ENCODE measurements at places on chromosomes 2 and 18. TPM values are rescaled to one million over a fixed set of nuclear protein-coding genes. Genes with fewer than 3 reads are reported as not detected.

- no peak for DNase-seq
- H3K27ac ChIP-seq: no peak overlapping the region
- H3K36me3 ChIP-seq: no peaks in the 10 kb centered on the region
- H3K27me3 ChIP-seq: no peaks in the 10 kb centered on the region
- no peaks in the 10 kb centered on the region for H3K4me1 ChIP-seq
- no peak overlapping the region for H3K4me3 ChIP-seq
These were observed 6.6 kb upstream of the ASNSD1 start for GRCh38 chr2:189654641-189655040.

ATF2 gene
- 71.7 TPM for total RNA-seq

GRCh38 chr2:227507963-227508362 lies 36.0 kb downstream of the AGFG1 start:
- H3K36me3 ChIP-seq: no peaks in the 10 kb centered on the region
- DNase-seq: no peak
- no peaks in the 10 kb centered on the region for H3K27me3 ChIP-seq
- H3K4me1 ChIP-seq: no peaks in the 10 kb centered on the region
- H3K4me3 ChIP-seq: no peak overlapping the region

DNA sequence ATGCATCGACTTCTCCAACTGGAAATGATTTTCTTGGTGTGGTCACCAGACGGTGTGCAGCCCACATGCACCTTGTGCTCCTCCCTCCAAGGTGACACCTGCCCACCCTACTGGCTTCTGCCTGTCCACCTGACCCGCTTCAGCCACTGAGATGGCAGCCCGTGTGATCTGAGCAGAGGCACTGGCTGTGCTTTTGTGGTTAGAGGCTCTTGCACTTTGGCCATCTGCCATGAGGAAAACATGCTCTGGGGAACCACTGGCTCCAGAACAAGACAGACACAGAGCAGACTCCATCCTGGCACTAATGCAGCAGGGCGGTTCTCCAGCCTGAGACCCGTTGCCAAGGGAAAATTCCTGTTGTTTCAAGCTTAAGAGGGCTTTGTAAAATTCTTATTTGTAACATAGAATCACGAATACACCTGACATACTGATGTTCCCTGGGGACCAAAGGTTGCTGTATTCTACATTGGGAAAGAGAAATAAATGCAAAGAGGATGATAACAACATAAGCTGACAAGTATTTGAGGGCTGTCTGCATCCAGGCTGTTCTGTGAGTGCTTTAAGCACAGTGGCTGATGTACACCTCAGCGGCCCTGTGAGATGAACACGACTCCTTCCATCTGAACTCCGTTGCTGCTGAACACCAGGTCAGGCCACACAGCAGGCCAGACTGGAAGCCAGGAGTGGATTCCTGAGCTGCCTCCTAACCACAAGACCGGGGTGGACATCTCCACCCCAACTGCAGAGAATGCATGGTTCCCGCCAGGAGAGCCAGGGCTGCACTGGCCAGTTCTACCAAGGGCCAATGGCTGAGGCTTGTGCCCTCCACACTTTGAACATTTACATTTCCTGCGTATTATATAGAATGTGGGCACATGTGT lies 820.4 kb downstream of the GALR1 start:
- no peaks in the 10 kb centered on the region for H3K4me1 ChIP-seq
- no peaks in the 10 kb centered on the region for H3K27me3 ChIP-seq
